RCC 7860 (cell line): ENCODE measurements at places on chromosomes 12 and 14.

GRCh38 chr14:104924421-104925213 is at the start of gene PLD4:
PLD4 (plus strand) TSS chr14:104924879; CDS start chr14:104927141, 2,262 bp downstream.
- no peak for DNase-seq

GRCh38 chr14:86652526-86652925 is 1122.6 kb downstream of the FLRT2 start:
- no peak for DNase-seq

GRCh38 chr14:71365361-71365760 is 458.1 kb downstream of the PCNX1 start:
- no peak for DNase-seq

DNA sequence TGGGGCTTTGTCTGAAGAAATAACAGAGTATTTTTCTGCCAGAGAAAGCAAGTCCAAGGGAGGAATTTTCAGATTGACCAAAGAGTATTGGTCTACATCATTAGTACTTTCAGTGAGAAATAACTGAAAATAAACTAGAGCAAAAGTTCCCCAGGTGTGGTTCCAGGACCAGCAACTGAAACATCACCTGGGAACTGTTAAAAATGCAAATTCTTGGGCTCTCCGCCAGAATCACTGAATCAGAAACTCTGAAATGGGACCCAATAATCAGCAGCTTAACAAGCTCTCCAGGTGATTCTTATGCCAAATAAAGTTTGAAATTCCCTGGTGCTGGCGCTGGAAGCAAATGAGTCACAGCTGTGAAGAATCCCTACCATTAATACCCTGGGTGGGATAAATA is 52.1 kb downstream of the EIF2S3B start:
- no peak for DNase-seq

DNA sequence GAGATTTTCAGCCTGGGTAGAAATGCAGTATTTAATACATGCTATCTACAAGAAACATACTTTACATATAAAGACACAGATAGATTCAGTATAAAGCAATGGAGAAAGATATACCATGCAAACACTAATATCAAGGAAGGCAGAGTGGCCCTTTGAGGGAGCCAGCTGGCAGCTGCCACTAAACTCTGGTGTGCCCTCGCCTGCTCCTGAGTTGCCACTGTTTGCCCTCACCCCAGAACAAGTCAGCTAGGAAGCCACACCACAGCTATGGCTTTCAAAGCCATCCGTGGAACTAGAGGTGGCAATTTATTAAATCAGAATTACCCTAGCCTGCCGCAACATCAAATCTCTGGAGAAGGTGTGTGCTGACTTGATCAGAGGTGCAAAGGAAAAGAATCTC is 18.3 kb downstream of the PXN start:
- DNase-seq: no peak
